Coronary artery (tissue), 2 donors: ENCODE measurements at places on chromosomes 5 and 9.

- no peak for DNase-seq
These were observed 28.3 kb upstream of the TGFBR1 start for GRCh38 chr9:99076483-99077171.

DNA sequence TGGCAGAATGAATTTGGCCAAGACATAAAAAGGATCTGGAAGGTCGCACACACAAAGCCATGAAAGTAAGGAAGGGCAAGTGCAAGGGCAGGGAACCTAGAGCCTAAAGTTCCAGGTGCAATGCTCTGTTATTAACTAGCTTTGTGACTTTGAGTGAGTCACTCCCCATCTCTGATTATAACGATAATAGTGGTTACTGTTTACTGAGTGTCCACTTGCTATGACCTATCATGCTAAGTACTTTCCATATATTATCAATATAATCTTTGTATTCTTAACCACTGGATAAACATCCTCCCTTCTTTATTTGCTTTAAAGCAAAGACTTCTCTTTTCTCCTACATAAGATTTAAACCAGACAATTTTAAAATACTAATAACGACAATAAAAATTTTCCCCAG, 504.6 kb upstream of the BRINP1 start:
- no peak for DNase-seq

DNA sequence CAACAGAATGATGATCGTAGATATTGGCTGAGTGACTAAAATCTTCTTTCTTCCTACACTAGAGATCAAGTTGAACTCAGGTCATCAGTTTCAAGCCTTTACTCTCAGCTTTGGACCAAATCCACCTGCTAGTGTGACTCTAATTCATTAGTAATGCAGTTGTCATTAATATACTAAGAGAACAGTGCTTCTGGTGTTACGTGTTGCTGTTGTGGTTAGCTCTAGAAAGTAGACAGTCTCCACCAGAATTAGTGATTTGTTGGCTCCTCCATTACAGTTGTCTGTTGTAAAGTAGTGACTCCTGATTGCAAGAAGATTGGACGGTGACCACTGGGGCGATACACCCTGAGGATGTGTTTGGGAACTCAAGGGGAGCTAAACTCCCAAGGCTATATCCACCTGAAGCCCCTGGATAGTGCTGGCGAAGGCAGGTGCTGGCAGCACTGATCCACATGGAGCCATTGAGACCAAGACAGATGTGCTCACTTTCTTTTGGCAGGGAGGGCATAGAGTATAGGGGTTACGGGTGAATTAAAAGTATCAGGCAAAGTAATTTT, 3.1 kb downstream of the CAMK4 start:
- DNase-seq = no peak

GRCh38 chr5:10501554-10502075, 59.9 kb downstream of the ROPN1L start:
- DNase-seq = no peak

- no peak for DNase-seq
These were observed 88.2 kb upstream of the NIPAL4 start for GRCh38 chr5:157371655-157372471.

DNA sequence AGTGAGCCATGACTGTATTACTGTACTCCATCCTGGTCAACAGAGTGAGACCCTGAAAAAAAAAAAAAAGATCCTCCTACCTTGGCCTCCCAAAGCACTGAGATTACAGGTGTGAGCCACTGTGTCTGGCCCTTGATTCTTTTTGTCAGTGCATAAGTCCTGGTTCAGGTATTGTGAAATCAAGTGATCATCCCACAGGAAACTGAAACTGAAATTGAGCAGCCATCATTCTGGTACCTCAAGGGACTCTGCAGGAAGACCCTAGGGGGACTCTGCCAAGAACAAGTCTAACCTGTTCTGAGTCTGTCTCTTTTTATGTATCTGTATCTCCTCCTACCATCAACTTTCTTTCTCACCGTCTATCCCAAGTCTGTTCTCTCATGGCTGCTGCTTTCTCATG, 1.9 kb upstream of the DCAF10 start:
- DNase-seq = no peak

- DNase-seq = no peak
These were observed 32.4 kb downstream of the LPAR1 start for GRCh38 chr9:111005746-111006470.

- no peak for DNase-seq
These were observed 7.0 kb downstream of the FSTL4 start for GRCh38 chr5:133605323-133605722.

DNA sequence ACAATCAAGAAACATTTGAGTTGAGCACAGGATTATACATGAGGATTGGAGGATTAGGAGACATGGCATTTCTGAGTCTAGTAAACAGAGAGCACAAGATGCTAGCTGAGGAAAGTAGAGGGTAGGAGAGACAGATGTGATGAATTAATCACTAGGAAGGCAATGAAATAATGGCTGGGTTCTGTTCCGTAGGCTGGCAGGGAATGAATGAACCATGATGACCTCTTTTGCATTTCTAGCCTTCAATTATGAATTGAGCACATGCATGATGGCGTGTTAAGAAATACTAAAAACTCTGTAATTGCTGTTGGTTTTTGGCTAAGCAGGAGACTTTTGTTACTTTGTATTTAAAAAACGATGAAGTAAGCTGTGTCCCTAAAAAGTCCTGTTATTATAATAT, 420.0 kb upstream of the TLE4 start:
- DNase-seq = no peak

GRCh38 chr9:136307215-136307750, 3.4 kb upstream of the CCDC187 start:
- no peak for DNase-seq

- no peak for DNase-seq
These were observed 19.3 kb downstream of the MEIKIN start for GRCh38 chr5:131926168-131926567.

DNA sequence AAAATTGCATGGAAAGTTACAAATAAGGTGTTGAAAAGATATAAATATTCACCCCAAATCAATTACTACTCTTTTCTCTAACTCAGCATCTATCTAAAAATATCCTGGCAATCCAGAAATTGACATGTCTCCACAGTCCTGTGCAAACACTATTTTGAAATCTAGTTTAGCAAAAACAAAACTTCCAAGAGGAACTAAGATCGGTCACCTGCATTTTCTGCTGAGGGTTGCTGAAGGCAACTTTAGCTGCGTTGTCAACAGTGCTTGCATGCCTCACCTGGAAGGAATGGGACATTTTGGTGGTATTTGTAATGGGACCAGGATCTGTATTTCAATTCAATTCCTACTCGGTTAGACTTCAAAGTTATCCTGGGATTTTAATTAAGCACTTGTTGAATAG, 398.3 kb downstream of the NTRK2 start:
- DNase-seq = no peak

- DNase-seq = no peak
These were observed 262.7 kb downstream of the YTHDC2 start for GRCh38 chr5:113776168-113776567.

DNA sequence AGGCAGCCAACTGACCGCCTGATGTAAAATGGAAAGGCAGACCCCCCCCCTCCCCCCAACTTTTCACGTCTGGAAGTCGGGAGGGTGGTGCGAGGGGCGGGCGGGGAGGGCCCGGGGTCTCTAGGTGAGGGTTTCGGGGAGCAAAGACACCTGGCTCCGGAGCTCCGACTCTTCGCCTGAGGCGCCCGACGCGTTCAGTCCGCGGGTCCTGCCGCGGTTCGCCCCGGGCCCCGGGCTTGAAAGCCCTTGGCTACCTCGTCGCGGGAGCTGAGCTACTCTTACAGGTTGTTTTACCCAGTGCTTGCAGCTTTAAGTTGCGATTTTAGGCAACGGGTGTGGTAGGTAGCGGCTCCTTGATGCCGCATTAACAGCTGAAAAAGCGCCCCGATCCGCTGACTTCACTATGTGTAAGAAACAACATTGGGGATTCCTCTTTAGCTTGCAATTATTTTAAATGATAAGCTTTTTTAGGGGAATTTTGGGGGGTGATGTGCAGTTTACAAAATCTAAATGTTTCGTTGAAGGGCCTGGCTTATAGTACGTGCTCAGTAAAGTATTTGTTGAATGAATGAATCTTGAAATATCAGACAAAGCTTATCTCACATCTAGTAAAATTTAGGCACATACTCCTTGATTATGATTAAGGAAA, 722 bp downstream of the CDC42SE2 start:
- DNase-seq = peak; percentile 74

- no peak for DNase-seq
These were observed 52.2 kb upstream of the UBTD2 start for GRCh38 chr5:172335721-172336120.

DNA sequence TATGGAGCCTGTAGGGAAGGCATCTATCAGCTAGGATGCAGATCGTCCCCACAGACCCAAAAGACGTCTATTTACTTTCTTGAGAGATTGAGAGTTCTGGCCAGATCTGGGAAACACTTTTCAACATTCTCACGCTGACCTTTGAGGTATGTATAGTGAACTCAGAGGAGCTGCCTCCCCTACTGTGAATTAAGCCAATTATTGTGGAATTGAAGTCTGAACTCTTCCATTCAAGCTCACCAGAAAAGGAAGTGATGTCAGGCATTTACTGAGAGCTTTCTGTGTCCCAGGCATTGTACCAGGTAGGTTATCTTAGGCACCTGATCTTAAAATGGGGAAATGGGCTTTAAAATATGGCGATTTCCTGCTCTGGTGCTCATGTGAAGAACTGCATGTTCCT, 136.5 kb downstream of the SV2C start:
- no peak for DNase-seq

DNA sequence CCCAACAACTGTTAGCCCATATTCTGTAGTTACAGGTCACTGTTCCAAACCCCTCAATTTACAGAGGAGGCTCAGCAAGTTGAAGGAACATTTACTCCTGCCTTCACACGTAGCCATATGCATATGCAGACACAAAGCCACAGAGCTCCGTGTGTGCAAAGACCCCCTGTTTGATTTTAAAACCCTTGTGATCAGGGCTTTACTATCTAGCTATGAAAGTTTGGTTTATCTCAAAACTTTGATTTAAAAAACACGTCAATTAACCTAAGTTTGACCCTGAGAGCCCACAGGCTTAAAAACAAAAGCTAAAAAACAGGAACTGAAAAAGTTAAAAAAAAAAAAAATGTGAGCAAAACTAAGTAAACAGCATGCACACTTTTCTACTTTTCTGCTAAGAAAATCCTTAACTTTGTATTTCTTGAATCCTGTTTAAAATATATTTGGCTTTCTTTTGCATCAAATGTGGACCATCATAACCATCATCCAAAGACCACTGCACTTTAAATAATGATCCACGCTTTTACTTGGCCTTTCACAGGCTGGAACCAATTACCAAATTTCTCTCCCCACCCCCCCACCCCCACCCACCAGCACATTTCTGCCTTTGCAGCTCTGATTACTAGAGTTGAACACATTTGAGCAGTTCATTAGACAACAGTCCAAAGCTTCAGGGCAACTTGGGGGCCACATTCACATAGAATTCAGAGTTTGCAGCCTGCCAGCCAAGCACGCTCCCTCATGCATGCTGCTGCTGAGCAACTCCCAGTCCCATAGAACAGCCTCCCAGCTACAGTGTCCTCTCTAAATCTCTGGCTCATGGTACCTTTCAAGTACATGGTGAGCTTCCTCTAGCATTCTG, 128.8 kb upstream of the MAP3K1 start:
- DNase-seq = no peak

DNA sequence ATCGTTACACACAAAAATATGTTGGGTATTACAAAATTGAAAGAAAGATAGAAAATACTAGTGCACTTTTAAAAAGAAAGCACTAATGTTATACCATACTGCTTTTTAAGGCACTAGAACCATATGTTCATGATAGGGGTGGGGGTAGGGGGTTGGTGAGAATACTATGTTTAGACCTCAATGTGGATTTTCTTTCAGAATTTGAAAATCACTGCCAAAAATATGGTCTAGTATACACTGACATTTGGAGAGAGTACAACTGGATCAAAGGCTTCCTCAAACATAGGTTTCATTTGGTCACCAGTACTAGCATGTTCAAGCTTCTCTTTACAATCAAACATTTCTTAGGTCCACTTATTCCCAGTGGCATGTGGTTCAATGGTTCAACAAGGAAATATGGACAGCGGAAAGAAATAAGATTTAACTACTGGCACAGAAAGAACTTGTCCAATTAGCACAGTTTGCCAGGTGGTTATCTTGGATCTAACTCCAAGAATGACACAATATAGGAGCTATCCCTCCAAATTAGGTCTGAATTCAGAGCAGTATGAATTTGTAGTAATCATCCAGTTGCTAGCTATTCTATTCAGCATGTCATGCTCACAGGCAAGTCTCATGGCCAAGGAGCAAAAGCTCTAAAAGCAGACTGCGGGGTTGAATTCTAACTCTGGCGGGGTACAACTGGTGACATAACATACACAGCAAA, 139.3 kb downstream of the SLC24A2 start:
- no peak for DNase-seq

GRCh38 chr9:72480921-72481320, 40.5 kb upstream of the TMC1 start:
- DNase-seq = no peak

GRCh38 chr9:112355427-112355897, 22.0 kb upstream of the PTBP3 start:
- DNase-seq = no peak

GRCh38 chr9:113222482-113222841, 1.1 kb downstream of the SLC31A1 start:
- no peak for DNase-seq

DNA sequence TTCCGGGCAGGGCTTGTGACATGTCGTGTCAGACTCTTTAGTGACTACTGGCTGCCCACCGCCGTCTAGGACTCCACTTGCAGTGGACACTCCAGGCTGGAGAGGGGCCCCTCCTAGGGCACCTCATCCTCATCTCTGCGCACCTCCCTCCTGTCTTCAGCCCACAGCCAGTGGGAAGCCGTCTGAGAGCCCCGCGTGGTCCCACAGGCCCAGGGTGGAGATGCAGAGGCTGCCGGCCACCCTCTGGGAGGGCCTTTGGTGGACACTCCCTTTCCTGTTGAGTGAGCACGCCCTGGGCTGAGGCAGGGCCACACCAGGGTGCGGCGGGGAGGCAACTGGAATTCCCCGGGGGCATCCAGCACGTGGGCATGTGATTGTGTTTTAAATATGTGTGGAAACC, 80.5 kb downstream of the IRX2 start:
- DNase-seq = peak; percentile 57
